CD8-positive, alpha-beta memory T cell (primary cell): ENCODE measurements at places on chromosomes 3 and 15.

- no peak for DNase-seq
- H3K27me3 ChIP-seq, result no peaks in the 10 kb centered on the region
- H3K4me3 ChIP-seq, result no peak overlapping the region
- no peaks in the 10 kb centered on the region for H3K4me1 ChIP-seq
These were observed 112.3 kb upstream of the HES1 start for GRCh38 chr3:194023501-194024280.

DNA sequence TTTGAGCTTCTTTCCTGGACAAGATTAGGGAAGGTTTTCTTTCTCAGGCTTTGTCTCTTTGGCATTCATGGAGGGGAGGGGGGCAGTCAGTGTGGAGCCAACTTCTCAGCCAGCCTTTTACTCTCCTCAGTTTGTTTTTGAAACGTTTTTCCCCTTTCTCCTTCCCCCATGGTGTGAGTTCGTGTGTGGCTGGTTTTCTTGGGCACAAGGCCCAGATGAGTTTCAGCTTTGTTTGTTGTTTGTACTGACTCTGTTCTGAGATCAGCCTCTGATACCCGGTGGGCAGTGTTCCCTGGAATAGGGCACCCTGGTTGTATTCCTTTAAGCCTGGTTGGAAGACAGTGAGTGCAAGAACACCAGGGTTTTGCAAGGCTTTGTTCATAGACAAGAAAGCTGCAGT lies 168.2 kb upstream of the RARB start:
- no peak overlapping the region for H3K4me3 ChIP-seq
- no peak overlapping the region for H3K27ac ChIP-seq
- no peaks in the 10 kb centered on the region for H3K4me1 ChIP-seq

GRCh38 chr3:57815036-57815435 lies 58.9 kb downstream of the SLMAP start:
- H3K4me3 ChIP-seq, result peak overlapping the region; percentile 45
- peak; percentile 55 for DNase-seq
- no peaks in the 10 kb centered on the region for H3K36me3 ChIP-seq

- no peaks in the 10 kb centered on the region for H3K36me3 ChIP-seq
- no peaks in the 10 kb centered on the region for H3K27me3 ChIP-seq
- no peak overlapping the region for H3K27ac ChIP-seq
- no peak for DNase-seq
These were observed 474.7 kb upstream of the UBE2E2 start for GRCh38 chr3:22728406-22728805.

GRCh38 chr3:149145356-149145755 lies 15.9 kb downstream of the HPS3 start:
- H3K27me3 ChIP-seq, result no peaks in the 10 kb centered on the region
- H3K27ac ChIP-seq, result no peak overlapping the region
- DNase-seq, result no peak
- H3K4me1 ChIP-seq, result peaks cover 17% of the 10 kb centered on the region
- peaks cover 8% of the 10 kb centered on the region for H3K36me3 ChIP-seq

- no peaks in the 10 kb centered on the region for H3K36me3 ChIP-seq
- no peak overlapping the region for H3K4me3 ChIP-seq
- H3K4me1 ChIP-seq, result peaks cover 8% of the 10 kb centered on the region
- no peak for DNase-seq
- no peaks in the 10 kb centered on the region for H3K27me3 ChIP-seq
- no peak overlapping the region for H3K27ac ChIP-seq
These were observed 38.4 kb upstream of the TRAK1 start for GRCh38 chr3:42052484-42053351.

DNA sequence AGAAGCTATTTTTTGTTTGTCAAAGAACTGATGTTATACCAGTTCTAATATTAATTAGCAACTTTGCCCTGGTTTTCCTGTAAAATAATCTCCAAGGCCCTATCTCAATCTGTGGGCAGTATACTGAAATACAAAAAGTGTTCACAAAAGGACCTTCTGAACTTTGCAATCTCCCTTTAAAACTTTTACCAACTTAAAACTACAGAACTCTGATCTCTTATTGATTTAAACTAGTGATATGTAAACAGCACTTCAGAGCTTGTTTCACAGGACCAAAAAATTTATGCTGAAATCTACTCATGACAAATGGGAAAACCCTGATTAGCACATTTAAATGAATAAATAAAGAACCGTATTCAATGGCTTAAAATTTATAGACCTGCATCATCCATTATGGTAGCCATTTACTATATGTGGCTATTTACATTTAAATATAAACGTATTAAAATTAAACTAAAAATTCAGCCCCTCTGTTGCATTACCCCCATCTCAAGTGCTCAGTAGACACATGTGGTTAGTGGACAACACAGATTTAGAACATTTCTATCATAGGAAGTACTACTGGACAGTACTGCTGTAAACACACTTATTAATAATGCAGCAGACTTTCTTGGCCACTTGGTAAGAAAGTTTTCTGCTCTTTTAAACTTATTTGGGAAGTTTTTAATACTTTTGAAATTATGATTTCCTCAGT lies 12.0 kb downstream of the AGTR1 start:
- no peak overlapping the region for H3K4me3 ChIP-seq
- no peaks in the 10 kb centered on the region for H3K36me3 ChIP-seq
- DNase-seq, result no peak
- no peak overlapping the region for H3K27ac ChIP-seq
- no peaks in the 10 kb centered on the region for H3K27me3 ChIP-seq

DNA sequence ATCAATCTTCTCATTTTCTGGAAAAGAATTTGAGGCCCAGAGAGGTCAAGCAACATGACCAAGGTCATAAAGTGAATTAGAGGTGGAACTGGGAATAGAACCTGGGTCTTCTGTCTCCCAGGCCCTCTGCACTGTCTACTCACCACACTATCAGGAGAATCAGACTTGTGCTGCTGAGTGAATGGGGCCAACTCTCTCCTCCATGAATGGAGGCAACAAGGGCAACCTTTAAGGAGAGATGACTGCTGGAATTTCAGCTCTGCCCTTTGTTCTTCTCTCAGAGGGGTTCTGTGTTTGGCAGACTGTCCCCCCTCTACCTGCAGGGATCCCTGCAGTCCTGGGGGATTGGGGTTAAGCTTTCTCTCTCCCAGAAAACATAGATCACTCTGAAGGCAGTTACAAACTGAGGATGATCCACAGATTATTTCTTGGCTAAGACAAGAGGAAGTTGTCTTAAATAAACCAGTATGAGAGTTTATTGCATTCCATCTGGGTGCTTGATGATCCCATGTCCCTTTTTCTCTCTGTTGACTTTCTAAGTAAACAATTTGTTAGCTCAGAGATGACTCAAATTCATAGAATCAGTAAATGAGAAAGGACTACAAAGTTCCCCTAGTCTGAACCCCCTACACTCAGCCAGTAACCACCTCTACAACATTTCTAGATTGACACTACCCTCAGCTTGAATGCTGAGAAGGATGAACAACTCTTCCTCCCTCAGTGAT lies 99.0 kb upstream of the LIPC start:
- H3K4me3 ChIP-seq, result no peak overlapping the region
- DNase-seq, result no peak
- no peaks in the 10 kb centered on the region for H3K36me3 ChIP-seq
- no peaks in the 10 kb centered on the region for H3K27me3 ChIP-seq
- peaks cover 32% of the 10 kb centered on the region for H3K4me1 ChIP-seq
- peak overlapping the region; percentile 81 for H3K27ac ChIP-seq

DNA sequence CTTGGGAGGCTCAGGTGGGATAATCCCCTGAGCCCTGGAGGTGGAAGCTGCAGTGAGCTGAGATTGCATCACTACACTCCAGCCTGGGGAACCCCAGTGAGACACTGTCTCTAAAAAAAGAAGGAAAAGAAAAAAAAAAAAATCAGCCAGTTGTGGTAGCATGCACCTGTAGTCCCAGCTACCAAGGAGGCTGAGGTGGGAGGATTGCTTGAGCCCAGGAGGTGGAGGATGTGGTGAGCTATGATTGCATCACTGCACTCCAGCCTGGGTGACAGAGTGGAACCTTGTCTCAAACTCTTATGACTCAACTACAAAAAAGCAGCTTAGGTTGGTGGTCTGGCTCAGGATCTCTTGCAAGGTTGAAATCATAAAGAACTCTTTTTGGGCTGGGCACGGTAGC lies 19.3 kb upstream of the GPX1 start:
- no peak overlapping the region for H3K27ac ChIP-seq
- H3K4me1 ChIP-seq, result peaks cover 14% of the 10 kb centered on the region
- H3K27me3 ChIP-seq, result no peaks in the 10 kb centered on the region
- H3K4me3 ChIP-seq, result no peak overlapping the region
- no peak for DNase-seq

DNA sequence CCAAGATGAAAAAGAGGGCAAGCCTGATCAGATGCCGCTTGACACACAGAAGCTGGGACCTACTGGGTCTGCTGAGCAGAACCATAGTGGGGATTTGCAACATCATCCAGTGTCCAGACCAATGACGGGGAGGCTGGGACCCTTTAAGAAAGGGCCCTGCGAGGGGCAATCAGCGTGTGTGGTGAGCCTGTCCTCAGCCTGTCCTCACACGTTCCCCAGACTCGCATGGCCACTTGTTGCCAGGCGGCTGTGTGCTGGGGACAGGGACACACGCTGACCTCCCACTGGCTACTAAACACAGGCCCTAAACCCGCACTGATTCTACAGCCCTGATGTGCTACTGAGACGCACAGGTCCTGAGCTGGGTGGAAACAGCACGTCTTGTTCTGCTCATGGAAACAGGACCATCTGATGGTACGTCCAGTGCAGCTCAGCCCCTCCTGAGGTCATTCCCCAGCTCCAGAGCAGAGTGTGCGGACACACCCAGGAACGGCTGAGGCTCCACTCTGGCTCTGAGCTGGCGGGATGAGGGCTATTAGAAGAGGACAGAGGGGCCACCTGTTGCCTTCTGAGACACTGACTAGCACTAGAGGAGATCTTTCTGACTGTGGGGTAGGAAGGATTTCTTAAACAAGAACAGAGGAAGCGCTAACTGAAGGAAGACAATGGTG lies 24.4 kb downstream of the PCSK6 start:
- H3K36me3 ChIP-seq, result no peaks in the 10 kb centered on the region
- DNase-seq, result no peak
- no peaks in the 10 kb centered on the region for H3K4me1 ChIP-seq
- no peak overlapping the region for H3K27ac ChIP-seq
- H3K4me3 ChIP-seq, result no peak overlapping the region

DNA sequence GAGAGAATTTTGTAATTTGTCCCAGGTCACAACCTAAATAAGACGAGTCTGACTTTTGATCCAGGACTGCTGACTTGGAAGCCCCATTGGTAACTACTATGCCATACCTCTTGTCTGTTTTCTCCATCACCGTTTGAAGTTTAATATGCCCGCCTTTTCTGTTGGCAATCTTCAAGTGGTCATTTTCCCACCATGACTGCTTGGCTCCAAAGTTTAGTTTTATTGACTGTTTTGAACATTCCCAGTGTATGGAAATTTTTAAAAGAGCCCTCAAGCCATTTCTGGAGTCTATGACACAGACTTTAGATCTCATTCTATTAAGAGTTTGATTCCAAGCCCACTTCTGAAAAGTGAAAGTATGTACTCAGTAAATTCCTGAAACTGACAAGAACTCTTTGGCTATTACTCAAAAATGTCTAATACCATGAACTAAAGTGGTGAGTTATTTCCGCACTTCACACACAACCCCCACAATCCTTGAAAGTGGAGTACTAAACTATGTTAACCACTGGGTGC lies 136.7 kb upstream of the ADAMTS9 start:
- H3K27me3 ChIP-seq, result no peaks in the 10 kb centered on the region
- DNase-seq, result no peak
- no peak overlapping the region for H3K4me3 ChIP-seq
- H3K4me1 ChIP-seq, result no peaks in the 10 kb centered on the region
- no peak overlapping the region for H3K27ac ChIP-seq
- H3K36me3 ChIP-seq, result no peaks in the 10 kb centered on the region

- no peaks in the 10 kb centered on the region for H3K36me3 ChIP-seq
- no peak overlapping the region for H3K4me3 ChIP-seq
- H3K4me1 ChIP-seq, result no peaks in the 10 kb centered on the region
- no peaks in the 10 kb centered on the region for H3K27me3 ChIP-seq
- H3K27ac ChIP-seq, result no peak overlapping the region
- no peak for DNase-seq
These were observed 49.6 kb downstream of the WDR72 start for GRCh38 chr15:53709821-53710220.

GRCh38 chr15:49094923-49095322 lies 48.7 kb upstream of the SECISBP2L start:
- no peaks in the 10 kb centered on the region for H3K4me1 ChIP-seq
- no peak for DNase-seq
- H3K27me3 ChIP-seq, result no peaks in the 10 kb centered on the region
- H3K4me3 ChIP-seq, result no peak overlapping the region
- no peaks in the 10 kb centered on the region for H3K36me3 ChIP-seq

- no peak for DNase-seq
- H3K4me1 ChIP-seq, result no peaks in the 10 kb centered on the region
- no peak overlapping the region for H3K27ac ChIP-seq
- H3K27me3 ChIP-seq, result no peaks in the 10 kb centered on the region
These were observed 72.3 kb upstream of the SNTN start for GRCh38 chr3:63580151-63580550.

- DNase-seq, result no peak
- peaks cover 25% of the 10 kb centered on the region for H3K4me1 ChIP-seq
- H3K27ac ChIP-seq, result no peak overlapping the region
- no peaks in the 10 kb centered on the region for H3K27me3 ChIP-seq
- H3K4me3 ChIP-seq, result no peak overlapping the region
These were observed 75.2 kb upstream of the HERC1 start for GRCh38 chr15:63908991-63909390.

DNA sequence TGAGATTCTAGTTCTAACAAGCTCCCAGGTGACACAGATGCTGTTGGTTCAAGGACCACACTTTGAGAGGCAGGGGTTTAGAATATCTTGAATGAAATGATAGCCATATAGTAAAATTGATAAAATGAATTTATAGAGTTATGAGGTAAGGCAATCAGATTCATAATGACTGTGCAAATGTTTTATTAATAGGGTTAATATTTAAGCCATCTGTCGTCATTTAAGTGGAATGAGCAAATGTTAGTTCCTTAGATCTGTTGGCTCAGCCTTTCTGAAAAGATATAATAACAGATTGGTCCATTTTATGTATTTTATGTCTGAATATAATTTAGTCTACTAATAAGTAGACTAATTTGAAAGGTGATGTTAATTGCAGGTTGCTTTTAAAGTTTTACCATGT lies 12.9 kb downstream of the REC114 start:
- H3K27ac ChIP-seq, result no peak overlapping the region
- H3K4me3 ChIP-seq, result no peak overlapping the region
- no peak for DNase-seq
- H3K36me3 ChIP-seq, result no peaks in the 10 kb centered on the region
- no peaks in the 10 kb centered on the region for H3K4me1 ChIP-seq
- H3K27me3 ChIP-seq, result no peaks in the 10 kb centered on the region

GRCh38 chr3:138594150-138594934 lies at the start of gene CEP70:
Gene CEP70 (minus strand): TSS chr3:138594260. CDS start chr3:138572927, 21,333 bp downstream.
- H3K27ac ChIP-seq, result peak within 1 kb of the TSS; percentile 87
- H3K36me3 ChIP-seq, result no peaks in the 10 kb centered on the region
- H3K27me3 ChIP-seq, result no peaks in the 10 kb centered on the region
- no peaks in the 10 kb centered on the region for H3K4me1 ChIP-seq
- H3K4me3 ChIP-seq, result peak within 1 kb of the TSS; percentile 94
- DNase-seq, result peak; percentile 94
